Stimulated activated CD4-positive, alpha-beta T cell treated with anti-CD3 and anti-CD28 coated beads, Interleukin-1b, Interleukin-23, amount 100 ng/mL, for 1 hour (primary cell): ENCODE measurements at places on chromosomes 2 and 18.

DNA sequence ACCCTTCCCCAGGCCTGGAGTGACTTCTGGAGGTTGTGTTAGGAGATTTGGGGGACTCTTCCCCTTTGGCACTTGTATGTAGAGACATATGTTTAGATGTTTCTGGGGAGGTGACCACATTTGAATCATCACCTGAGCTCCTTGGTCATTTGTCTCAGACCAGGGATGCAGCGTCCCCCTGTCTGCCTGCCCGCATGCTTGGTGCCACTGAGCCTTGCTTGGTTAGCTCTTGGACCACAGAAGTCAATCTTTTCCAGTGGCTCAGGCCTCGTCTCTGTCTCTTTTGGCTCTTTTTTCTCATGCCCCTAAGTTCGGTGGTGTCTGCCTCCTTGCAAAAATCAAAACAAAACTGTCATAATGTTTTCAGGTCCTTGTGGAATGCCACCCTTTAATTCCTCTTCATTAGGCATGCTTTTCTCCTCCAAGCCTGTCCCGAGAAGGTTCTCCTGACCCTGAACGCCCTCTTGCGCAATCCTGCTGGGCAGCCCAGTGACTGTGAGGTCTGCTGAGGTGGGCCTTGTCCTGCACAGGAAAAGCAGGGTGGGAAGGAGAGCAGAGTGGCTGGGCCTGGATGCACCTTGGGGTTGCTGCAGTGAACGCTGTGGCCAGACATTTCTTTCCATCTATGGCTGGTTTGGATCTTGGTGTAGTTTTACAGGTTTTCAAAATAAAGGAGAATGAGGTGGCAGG lies 24.9 kb downstream of the GLI2 start:
- DNase-seq: no peak

GRCh38 chr2:54803783-54804751 lies 80.6 kb downstream of the EML6 start:
- no peak for DNase-seq

- no peak for DNase-seq
These were observed 166.1 kb downstream of the CLIP4 start for GRCh38 chr2:29281086-29281915.

GRCh38 chr2:207768168-207768865 lies 1.4 kb downstream of the FZD5 start:
- DNase-seq: no peak

- DNase-seq: no peak
These were observed 124.2 kb downstream of the PXDN start for GRCh38 chr2:1620081-1620480.

- DNase-seq: no peak
These were observed 453 bp downstream of the CABLES1 start for GRCh38 chr18:23135550-23136325.

- no peak for DNase-seq
These were observed 15.5 kb downstream of the CYP26B1 start for GRCh38 chr2:72131916-72132841.

- DNase-seq: no peak
These were observed 153.1 kb upstream of the ARL4C start for GRCh38 chr2:234649951-234650350.

DNA sequence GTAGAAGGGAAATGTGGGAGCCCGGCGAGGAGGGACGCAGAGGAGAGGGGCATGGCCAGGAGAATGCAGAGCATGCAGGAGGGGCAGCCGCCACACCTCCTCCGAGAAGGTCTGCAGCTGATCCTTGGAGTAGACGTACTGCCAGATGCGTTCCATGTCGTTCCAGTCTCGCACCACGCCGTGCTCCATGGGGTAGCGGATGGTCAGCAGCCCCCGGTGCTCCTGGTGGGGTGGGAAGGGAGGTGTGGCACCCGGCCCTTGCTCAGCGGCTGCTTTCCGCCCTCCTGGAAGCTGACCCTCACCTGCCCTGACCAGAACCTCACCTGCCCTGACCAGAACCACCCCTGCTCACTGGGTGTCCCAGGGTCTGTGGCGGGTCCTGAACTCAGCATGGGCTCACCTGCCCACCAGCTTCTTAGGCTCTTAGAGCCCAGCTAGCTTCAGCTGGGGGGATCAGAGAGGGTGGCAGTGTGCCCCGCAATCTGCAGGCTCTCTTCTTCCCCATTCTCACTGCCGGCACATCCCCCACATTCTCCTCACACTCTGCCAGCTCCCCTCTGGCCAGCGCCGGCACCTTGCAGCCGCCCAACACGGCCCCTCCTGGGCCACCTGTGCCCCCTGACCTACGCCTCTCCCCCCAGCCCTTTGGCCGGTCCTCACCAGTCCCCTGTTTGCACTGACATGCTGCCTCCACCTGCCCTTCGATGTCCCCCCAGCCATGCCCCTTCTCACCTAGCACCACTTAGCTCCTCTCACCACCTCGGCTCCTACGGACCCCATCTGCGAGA lies 4.4 kb downstream of the ACTR1B start:
- no peak for DNase-seq

GRCh38 chr2:230938516-230939065 lies 13.5 kb upstream of the GPR55 start:
- DNase-seq: no peak

- DNase-seq: no peak
These were observed 58.7 kb downstream of the ASXL2 start for GRCh38 chr2:25819597-25820039.

DNA sequence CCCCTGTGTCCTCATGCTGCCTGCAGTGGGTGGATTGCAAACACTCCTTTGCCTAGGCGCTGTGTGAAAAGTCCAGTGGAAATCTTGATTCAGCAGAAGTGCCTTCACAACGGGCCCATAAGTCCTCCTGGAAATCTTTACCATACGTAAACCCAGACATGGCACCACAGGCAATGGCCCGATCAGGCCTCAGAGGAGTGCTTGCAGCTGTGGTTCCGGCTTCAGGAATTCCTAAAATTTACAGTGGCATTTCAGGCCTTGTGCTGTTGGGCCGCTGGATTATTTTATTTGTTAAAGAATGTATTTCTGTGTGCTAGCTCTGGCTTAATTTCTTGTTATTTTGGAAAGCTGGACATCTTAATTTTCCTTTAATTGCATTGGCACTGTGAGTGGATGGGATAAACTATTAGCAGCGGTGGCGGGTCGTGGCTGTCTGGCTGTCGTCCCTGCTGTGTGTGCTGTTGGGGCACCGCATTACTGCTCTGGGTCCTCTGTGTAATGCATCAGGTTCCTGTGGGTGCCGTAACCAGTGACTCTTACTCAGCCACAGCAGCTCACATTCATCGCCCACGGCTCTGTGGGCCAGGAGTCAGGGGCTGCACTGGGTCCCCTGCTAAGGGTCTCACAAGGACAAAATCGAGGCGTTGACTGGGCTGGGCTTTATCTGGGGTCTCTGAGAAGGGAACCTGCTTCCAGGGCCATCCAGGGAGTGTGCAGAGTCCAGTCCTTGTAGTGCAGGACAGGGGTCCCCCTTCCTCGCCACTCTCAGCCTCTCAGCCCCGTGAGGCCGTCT lies 73.1 kb downstream of the RTP5 start:
- no peak for DNase-seq

- no peak for DNase-seq
These were observed 110.2 kb upstream of the RBBP8 start for GRCh38 chr18:22822841-22823508.

DNA sequence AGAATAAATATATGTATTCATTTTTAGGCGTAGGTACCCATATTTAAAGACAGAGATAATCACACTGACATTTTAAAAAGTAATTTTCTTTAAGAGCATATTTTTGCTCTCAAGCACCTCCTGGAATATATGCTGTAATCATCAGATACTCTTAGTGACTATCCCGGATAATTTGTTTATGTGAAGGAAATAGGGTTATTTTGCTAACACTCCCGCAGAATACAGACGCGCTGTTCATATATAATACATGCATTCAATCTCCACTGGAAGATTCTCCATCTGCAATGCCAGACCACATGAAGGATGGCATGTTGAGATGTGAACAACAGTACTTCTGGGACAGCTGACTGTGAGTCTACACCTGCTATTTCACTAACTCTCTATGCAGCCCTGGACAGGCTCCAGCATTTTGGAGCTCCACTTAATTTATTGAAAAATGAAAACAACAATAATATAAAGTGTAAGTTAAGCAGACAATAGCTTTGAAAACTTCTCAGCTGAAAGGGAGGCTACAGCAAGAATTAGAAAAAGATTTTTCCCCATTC lies 430.6 kb downstream of the TMX3 start:
- no peak for DNase-seq

- no peak for DNase-seq
These were observed 515.2 kb downstream of the ZEB2 start for GRCh38 chr2:144004742-144005141.

- DNase-seq: no peak
These were observed 625.3 kb upstream of the LRRTM4 start for GRCh38 chr2:78147466-78147865.

- no peak for DNase-seq
These were observed 488.3 kb downstream of the DLGAP1 start for GRCh38 chr18:3966642-3967358.

DNA sequence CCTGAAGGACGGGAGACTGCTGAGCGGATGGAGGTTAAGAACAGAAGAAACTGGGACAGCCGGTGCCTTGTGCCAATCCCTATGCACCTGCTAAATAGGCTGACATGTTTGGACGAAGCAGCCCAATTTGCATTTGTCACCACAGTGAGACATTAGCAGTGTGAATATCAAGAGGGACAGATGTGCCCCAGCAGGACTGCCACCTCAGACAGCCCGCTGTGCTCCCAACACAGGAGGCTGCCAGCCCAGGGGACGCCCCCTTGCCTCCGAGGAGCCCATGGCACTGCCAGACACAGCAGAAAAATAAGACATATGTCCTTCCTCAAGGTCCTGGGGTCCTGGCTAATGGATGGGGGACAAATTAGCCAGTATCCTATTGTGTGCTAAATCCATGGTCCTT lies 306.7 kb upstream of the POU3F3 start:
- DNase-seq: no peak

DNA sequence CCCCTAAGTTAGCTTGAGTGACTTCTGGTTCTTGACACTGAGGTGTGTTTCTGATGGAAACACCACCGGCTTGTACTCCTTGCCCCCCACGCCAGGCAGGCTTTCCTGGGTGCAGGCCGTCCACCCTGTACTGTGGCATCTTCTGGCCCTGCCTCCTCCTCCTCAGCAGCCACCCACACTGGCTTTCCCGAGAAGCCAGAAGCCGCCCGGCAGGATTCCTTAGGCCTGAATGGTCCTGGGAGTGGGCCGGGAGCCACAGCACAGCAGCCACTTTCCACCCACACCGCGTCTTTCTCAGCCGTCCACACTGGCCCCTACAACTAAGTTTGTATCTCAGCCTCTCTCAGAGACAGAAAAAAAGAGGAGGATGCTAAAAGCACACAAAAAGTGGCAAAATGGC lies 2.1 kb upstream of the HSBP1L1 start:
- no peak for DNase-seq

- no peak for DNase-seq
These were observed 489.1 kb downstream of the STK39 start for GRCh38 chr2:167758292-167758691.

DNA sequence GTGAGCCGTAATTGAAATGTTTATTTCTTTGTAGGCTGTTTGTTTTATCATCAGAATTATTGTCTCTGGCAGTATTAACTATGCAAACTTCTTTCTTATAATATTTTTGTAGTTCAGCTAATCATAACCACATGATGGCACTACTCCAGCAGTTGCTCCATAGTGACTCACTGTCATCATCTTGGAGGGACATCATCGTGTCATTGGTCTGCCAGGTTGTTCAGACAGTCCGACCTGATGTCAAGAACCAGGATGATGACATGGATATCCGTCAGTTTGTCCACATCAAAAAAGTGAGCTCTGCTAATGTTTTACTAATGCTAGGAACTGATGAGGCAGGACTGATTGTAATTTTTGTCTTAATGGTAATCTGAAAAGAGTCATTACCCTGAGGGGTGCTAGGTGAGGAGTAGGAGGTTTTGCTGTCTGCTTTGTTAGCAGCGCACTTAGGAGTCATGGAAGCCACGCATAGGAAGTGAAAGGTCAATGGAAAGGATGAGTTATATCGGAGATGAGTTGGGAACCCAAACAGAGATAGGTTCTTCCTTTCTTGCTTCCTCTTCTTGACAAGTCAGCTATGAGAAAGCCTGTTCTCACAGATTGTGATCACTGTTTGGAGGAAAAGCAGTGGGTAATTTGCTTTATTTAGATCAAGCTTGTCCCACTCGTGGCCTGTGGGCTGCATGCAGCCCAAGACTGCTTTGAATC lies 49.2 kb downstream of the PIKFYVE start:
- no peak for DNase-seq

DNA sequence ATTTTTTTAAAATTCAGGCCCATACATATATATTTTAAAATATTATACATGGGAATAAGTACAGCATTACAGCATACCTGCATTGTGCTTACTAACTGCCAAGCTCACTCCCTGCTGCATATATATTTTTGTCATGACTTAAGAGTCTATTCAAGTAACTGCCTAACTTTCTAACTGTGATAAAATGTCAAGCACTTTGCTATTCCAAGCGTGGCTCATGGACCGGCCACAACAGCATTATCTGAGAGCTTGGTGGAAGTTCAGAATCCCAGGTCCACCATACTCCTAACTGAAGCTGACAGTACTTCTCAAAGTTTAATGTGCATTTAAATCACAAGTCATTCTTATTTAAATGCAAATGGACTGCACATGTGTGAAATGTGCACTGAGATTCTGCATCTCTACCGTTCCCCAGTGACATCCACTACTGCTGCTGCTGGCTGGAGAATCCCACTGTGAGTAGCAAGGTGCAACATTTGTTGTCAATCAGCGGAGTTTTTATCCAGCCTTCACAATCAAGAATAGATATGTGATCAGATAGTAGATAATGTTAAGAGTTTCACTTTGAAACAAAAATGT lies 79.1 kb downstream of the DYM start:
- DNase-seq: no peak

GRCh38 chr2:142734231-142734630 lies 143.2 kb upstream of the KYNU start:
- no peak for DNase-seq

DNA sequence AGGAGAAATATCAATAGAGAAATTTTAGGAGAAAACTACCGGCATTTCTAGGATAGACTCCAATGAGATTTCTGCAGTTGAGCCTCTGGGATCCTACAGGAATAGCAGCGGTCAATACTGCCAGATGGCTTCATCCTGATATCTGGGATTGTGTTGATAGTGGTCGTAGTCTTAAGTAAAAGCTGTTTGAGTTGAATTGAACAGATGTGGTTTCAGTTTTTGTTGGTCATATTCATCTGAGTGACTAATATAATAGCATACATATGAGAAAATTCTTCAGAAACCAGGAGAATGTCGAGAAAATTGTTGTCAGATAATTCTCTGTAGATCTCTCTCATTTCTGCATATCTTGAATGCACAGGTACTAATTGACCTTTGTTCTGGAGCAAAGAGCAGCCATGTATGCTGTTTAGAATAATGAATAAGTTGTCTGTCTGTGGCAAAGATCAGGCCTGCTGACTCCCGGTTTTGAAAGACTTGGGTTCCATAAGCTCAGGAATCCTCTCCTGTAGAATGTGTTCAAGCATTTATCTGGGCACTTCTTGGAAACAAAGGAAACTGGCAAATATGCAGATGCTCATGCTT lies 288.1 kb downstream of the TMX3 start:
- DNase-seq: no peak

GRCh38 chr2:101185085-101185484 lies 33.9 kb upstream of the TBC1D8 start:
- no peak for DNase-seq

GRCh38 chr2:98465456-98466226 lies 21.0 kb downstream of the INPP4A start:
- peak; percentile 59 for DNase-seq

GRCh38 chr2:126627643-126628042 lies 28.3 kb upstream of the GYPC start:
- DNase-seq: no peak

GRCh38 chr2:74233648-74234047 lies 35.2 kb downstream of the MTHFD2 start:
- no peak for DNase-seq

- no peak for DNase-seq
These were observed 41.1 kb downstream of the PRKCE start for GRCh38 chr2:45692566-45692965.
